ENCODE measurements at places on chromosomes 11 and 22.
A peak's percentile ranks its signal among the peaks of the same experiment; 100 is the strongest.

GRCh38 chr11:96579656-96580055 lies 189.8 kb downstream of the JRKL start:
- DNase-seq: no peak

DNA sequence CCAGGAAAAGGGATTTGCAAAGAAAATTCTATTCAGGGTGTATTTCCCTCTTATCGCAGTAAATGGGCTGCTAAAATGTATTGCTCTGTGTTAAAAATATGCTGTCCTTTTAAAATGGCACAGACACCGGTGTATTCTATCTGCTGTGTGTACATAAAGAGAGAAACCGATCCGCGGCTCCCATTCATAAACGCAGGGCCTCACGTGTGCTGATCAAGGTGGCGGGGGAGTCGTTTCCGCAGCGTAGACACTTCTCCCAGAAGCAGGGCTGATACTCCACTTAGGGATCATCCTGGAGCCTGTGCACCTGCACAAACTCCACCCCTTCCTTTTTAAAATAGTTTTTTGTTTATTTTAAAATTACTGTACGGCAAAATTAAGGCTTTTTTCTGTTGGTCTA lies 26.1 kb upstream of the IGSF9B start:
- DNase-seq: no peak

DNA sequence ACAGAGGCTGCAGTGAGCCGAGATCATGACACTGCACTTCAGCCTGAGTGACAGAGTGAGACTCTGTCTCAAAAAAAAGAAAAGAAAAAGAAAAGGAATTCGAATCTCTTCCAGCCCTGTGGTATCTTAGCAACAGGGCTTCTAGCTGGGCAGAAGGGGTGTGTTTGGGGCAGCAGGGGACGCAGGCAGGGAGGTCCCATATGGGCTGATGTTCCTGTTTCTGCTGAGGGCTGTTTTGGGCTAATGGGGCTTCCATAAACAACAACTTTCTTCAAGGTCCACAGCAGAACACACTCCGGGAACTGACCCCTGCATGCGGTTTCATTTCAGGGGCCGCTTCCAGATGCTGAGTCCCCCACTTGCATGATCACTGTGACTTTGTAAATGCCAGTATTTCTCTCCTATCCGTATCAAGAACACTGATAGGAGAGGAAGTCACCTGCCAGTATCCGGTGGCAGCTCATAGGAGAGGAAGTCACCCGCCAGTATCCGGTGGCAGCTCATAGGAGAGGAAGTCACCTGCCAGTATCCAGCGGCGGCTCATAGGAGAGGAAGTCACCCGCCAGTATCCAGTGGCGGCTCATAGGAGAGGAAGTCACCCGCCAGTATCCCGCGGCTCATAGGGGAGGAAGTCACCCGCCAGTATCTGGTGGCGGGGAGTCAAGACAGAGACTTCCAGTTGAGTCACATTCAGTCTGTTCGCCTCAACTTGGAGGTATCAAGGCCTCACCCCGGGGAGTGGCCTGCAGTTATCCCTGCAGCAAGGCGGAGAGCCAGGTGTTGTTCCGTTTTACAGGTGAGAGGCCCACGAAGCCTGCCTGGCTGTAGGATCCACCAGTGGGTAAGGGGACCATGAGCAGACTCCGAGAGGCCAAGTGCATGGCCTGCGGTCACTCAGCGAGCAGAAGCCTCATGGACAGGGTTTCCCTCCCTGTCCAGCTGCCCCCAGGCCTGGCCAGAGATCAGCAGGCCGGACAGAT lies 8.3 kb upstream of the FGF19 start:
- no peak for DNase-seq

DNA sequence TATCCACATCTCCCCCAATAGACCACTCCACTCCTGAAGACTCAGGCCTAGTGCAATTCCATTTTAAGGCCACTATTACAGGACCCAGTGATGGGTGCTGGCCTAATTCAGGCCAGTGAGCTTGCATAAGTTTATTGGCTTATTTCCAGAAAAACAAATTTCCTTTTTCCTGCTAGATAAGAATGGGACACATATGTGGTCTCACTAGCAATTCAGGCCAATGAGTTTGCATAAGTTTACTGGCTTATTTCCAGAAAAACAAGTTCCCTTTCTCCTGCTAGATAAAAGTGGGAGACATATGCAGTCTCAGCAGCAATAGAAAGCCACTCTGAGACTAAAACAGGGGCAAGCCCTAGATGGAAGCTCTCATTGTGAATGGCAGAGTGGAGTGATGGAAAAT lies 22.4 kb downstream of the ADM start:
- no peak for DNase-seq

- DNase-seq: no peak
Observed at GRCh38 chr22:21713428-21714058, 22.1 kb downstream of the YPEL1 start.

- no peak for DNase-seq
Observed at GRCh38 chr11:76602431-76602861, 68.1 kb downstream of the LRRC32 start.

DNA sequence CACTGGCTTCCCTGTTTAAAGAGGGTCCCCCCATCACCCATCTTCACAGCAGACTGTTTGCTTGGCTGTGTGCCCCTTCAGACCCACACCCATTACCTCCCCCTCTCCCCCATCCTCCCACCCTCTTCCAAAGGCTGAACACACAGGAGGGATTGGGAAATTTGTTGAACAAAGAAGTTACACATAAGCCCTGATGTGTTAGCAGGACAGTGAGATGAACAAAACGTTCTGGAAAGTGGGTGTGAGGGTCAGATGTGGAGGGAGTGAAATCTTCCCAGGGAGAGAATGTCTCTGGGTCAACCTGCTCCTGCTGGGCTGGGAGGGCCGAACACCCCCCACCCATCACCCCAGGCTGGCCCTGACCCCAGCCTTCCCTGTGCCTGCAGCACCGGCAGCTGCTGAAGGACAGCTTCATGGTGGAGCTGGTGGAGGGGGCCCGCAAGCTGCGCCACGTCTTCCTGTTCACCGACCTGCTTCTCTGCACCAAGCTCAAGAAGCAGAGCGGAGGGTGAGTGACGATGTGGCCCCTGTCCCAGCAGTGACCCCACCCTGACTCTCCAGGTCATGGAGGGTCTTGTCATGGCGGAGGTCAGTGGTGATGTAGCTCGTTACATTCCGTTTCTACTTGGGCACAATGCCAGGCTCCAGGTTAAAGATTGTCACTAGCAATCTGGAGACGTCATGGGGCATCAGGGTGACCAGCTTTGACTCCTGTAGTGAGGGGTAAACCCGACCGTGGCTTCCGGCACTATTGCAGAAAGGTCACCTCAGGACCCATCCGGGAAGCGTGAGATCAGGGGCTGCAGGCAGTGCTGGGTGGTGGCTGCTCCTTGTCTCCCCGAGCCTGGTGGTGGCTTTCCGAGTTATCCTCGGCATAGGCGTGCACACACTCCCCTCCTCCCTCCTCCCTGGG lies 103.5 kb downstream of the BCR start:
- DNase-seq: no peak

DNA sequence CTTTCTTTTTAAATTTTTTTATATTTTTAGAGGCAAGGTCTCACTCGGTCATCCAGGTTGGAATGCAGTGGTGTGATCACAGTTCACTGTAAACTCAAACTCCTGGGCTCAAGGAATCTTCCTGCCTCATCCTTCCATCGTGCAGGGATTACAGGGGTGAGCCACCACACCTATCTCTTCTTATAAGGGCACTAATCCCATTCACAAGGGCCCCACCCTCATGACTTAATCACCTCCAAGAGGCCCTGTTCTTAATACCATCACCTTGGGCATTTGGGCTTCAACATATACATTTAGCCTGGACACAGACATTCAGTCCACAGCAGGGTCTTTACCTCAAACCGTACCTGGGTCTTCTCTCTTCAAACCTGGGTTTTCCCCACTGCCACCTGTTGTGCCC lies 4.5 kb upstream of the GTSE1 start:
- no peak for DNase-seq

DNA sequence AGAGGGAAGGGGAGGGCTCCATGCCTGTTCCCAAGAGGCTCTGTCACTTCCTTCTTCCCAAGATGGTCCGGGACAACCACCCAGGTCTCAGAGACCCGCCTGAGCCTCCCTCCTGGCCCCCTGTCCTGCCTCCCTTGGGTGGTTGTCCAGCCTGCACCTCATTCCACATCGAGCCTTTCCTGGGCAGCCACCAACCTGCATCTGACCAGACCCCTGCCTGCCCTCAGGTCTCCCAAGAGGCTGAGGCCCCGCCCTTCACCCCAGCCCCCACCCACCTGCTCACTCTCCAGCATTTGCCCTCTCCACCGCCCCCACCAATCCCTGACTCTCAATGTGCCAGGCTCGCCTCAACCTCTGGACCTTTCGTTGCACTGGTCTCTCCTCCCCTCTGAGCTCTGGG lies 97.5 kb upstream of the LMO1 start:
- no peak for DNase-seq

- no peak for DNase-seq
Observed at GRCh38 chr11:119687373-119688046, 41.5 kb downstream of the NECTIN1 start.

- DNase-seq: no peak
Observed at GRCh38 chr11:128298271-128298670, 289.1 kb downstream of the ETS1 start.

DNA sequence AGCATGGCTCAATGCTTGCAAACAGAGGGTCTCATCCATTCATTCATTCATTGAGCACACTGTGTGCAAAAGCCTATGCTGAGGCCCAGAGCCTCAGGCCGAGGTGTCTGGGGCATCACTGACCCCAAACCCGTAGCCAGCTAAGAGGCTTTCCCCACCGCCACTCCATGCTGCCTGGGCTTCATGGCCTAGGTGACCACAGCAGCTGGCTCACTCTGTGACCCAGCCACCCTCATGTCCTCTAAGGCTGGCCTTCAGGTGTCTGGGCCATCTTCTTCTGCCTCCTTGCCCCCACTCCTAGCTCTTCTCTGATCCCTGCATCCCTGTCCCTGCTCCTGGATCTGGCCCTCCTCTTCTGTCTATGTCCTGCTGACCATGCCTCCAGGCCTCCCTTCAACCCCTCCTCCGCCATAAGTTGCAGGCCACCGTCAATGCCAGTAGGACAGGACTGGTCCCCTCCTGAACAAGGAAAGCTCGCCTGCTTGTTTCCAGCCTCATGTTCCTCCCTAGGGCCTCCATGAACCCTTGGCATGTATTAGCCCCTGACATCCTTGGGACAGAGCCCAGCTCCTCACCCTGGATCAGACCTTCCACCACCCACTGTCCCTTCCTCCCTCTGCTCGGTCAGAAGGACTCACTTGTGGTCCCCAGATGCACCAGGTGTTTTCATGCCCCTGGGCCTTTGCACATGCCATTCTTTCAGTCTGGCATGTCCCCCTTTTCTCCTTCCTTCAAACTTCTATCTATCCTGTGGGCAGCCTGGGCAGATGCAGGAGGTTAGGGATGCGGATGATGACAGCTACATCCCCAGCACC lies 92.8 kb downstream of the MYEOV start:
- no peak for DNase-seq

GRCh38 chr11:34585735-34586487 lies 35.0 kb upstream of the EHF start:
- no peak for DNase-seq

GRCh38 chr11:10727146-10727851 lies 23.7 kb upstream of the CTR9 start:
- no peak for DNase-seq

- peak; percentile 57 for DNase-seq
Observed at GRCh38 chr11:68282141-68282860, 10.5 kb upstream of the C11orf24 start.

Data from stimulated activated naive CD8-positive, alpha-beta T cell treated with anti-CD3 and anti-CD28 coated beads, Interleukin-15, Interleukin-2, amounts not matched to agents 100 U/mL and 50 U/mL, for 24 hours (primary cell).